ENCODE measurements at places on chromosomes 4 and X.
A peak's percentile ranks its signal among the peaks of the same experiment; 100 is the strongest.

DNA sequence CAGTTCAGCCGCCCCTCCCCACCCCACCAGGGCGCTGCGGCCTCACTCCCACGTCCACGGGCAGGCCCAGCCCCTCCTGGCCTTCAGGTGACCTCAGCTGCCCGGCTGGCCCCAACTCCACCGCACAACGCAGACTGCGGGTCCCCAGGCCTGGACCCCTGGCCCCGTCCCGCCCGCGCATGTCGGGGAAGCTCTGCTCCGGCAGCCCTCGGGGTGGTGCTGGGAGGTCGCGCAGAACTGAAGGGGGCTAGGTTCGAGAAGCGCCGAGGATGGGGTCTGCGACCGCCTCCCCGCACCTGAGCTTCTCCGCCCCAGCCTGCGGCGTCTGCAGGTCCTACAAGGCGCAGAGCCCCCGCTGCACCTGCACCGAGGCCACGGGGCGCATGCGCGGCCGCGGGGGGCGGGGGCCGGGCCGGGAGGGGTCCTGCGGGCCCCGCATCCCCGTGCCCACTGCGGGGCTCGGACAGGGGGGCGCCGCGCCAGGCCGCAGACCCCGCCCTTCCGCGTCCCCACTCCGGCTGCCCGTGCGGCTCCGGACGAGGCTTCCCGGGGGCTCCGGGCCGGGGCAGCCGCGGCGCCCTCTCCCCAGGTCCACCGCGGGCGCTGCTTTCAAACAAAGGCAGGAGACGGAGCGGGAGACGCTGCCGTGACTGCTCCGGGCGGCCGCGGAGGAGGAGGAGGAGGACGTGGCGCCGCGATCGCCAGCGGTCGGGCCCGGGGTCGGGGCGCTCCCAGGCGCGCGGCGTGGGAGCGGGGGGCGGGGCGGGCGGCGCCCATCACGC lies 672 bp upstream of the NAT8L start:
- H3K27ac ChIP-seq, result no peak overlapping the region
- peaks cover 11% of the 10 kb centered on the region for H3K27me3 ChIP-seq
- peak overlapping the region; percentile 47 for H3K4me3 ChIP-seq
- no peak for DNase-seq
- H3K4me1 ChIP-seq, result no peaks in the 10 kb centered on the region

DNA sequence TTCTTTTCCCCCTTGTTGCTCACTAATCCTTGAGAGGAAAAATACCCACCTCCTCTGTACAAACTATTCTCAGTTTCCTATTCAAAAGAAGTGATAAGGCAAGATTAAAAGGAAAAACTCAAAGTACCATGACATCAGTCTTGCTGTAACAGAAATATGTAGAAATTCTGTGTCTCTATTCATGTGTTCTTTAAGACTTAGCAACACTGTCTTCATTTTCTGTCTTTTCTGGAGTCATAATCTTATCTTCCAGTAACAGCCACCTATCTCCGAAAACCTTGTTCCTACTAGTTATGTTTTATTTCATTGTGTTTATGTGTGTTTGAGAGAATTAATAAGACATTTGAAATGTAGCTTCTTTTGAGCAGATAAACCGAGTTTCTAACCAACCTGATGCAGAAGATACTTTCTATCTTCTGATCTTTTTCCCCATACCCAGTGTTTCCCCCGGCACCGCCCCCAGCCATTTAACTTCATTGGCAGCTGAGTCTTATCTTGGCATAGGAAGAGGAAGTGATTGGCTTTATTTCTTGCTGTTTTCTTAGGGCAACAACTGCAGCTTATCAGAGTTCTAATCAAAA lies 8.0 kb downstream of the FAM241A start:
- H3K4me3 ChIP-seq, result peak overlapping the region; percentile 28
- no peak overlapping the region for H3K27ac ChIP-seq
- peaks cover 25% of the 10 kb centered on the region for H3K4me1 ChIP-seq
- H3K27me3 ChIP-seq, result no peaks in the 10 kb centered on the region
- no peaks in the 10 kb centered on the region for H3K36me3 ChIP-seq

DNA sequence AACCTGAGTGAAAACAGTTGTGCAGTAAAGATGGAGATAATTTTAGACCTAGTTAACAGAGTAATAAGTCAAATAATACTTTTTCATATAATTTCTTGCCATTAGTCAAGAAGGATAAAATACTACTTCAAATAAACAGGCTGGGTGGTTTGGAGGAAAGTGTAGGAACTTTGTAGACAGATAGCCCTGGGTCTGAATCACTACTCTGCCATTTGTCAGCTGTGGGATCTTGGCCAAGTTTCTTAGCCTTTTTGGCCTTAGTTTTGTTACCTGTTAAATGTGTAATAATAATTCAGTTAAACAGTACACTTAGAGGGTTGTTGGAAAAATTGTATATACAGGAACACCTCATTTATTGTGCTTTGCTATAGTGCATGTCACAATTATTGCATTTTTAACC lies 163.7 kb downstream of the NPNT start:
- H3K27ac ChIP-seq, result no peak overlapping the region
- no peak overlapping the region for H3K4me3 ChIP-seq
- H3K27me3 ChIP-seq, result no peaks in the 10 kb centered on the region
- no peak for DNase-seq

DNA sequence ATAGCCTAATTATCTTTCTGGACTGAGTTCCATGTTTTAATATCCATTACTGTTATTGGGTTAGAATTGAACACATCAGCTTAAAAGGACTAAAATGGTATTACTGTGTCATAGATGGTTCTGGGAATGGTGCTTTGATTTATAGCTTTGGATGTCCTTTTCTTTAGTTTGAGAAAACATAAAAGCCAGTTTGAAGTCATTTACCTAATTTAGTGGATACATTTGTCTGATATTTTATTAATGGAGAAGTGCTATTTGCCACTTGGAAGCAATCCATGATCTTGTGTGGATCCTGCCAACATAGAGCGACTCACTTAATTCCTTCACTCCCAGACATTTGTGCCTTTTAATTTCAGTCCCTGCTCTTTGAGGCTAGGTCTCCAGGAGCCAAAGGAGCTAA lies 212.4 kb upstream of the PACRGL start:
- no peak overlapping the region for H3K4me3 ChIP-seq
- no peaks in the 10 kb centered on the region for H3K36me3 ChIP-seq
- H3K27ac ChIP-seq, result no peak overlapping the region
- no peaks in the 10 kb centered on the region for H3K27me3 ChIP-seq

GRCh38 chr4:106258145-106259045 lies 57.6 kb downstream of the TBCK start:
- H3K4me1 ChIP-seq, result peaks cover 6% of the 10 kb centered on the region
- DNase-seq, result no peak
- no peak overlapping the region for H3K27ac ChIP-seq
